Activated T-cell treated with anti-CD3 and anti-CD28 coated beads, Interleukin-2, amount 50 U/mL, for 48 hours (primary cell): ENCODE measurements at places on chromosomes 16 and 17.

DNA sequence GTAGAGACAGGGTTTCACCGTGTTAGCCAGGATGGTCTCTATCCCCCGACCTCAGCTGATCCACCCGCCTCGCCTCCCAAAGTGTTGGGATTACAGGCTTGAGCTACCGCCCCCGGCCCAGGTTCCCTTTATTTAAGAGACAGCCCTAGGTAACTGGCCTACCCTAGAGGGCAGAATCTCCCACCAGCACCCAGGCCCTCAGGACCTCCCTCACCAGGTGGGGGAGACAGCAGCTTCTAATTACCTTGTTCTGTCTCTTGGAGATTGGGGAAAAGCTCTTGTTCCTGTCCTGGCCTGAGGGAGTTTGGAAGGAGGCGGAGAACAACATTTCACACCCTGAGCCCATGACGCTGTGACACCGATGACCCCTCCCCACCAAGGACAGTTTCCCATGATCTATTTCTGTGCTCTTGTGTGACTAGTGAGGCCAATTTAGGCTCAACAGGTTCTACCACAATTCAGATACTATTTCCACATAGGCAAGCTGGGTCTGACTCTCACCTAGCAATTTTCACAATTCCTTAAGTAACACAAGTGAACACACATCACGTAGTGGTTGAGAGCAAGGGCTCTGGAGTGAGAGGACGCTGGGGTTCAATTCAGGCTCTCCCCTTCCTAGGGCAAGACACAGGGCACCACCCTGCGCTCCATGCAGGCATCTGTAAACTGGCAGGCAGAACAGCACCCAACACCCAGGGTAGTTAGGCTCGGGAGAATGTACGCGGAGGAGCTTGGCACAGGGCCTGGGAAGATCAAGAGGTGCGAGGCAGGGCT, 20.4 kb downstream of the HDAC5 start:
- no peak for DNase-seq

DNA sequence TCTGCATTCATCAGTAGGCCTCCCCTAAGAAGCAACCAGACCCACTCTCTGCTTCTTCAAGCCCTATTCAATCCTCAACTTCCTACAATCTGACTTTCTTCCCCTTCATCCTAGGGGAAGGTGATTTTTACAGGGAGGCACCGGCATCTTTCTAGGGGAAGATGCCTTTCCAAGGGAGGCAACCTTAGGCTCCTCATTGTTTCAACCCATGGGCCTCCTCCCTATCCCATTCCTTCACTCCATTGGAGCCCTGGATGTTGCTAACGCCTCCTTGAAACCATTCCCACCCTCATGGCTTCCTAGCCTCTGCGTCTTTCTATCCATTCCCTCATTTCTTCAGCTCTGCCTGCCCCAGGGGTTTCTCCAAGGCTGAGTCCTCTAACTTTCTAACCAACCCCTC, 2.7 kb upstream of the CUEDC1 start:
- DNase-seq = no peak

DNA sequence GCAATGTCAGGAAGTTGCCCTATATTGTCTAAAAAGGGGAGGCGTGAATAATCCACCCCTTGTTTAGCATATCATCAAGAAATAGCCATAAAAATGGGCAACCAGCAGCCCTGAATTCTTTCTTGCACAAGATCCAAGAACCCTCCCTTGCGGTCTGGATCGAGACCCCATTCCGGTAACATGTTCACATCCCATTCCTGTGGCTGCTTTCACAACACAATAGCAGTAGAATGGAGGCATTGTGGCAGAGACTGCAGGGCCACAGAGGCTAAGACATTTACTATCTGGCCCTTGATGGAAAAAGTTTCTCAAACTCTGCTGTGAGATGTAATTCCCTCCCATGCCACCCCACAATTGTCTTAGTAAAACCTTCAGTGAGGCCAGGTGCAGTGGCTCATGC, 73.2 kb downstream of the RMI2 start:
- no peak for DNase-seq

- DNase-seq = peak; percentile 65
Measured at GRCh38 chr17:77472468-77473310, 331.9 kb downstream of the SEC14L1 start.

DNA sequence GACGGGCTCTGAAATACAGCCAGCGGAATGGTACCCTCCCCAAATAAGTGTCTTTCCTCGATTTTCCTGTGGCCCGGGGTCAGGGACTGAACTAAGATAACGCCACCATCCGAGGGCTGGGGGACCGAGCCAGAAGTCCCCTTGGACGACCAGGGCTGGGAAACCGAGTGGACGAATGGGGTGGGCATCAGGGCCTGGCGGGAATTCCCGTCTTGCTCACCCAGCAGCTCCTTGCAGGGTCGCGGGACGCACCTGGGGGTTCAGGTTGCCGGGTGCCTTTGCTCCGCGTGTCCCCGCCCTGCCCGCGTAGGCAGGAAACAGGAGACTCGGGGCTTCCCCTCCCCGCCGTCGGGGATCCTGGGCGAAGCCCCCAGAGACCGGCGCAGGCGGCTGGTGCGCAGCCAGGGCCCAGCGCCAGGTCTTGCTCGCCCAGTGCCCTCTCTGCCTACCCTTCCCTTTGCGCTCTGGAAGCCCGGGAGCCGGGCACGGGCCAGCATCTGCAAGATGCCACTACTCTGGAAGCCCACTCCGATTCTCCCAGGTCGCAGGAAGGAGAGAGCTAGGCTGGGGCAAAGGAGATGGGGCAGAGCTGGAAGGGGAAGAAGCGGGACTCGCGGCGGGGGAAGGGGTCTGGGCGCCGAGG, 665 bp upstream of the GRIN2C start:
- peak; percentile 34 for DNase-seq

- no peak for DNase-seq
Measured at GRCh38 chr16:870856-871561, 70.5 kb upstream of the GNG13 start.

- peak; percentile 49 for DNase-seq
Measured at GRCh38 chr17:4987767-4988567, 492 bp upstream of the CAMTA2 start.

- peak; percentile 60 for DNase-seq
Measured at GRCh38 chr17:7523033-7523432, 25.8 kb upstream of the TNFSF12 start.

GRCh38 chr17:55444471-55445441, 23.1 kb upstream of the MMD start:
- DNase-seq = no peak

GRCh38 chr17:37135576-37135975, 186.8 kb downstream of the AATF start:
- no peak for DNase-seq

- DNase-seq = no peak
Measured at GRCh38 chr16:67120025-67120424, 10.3 kb downstream of the PHAF1 start.

DNA sequence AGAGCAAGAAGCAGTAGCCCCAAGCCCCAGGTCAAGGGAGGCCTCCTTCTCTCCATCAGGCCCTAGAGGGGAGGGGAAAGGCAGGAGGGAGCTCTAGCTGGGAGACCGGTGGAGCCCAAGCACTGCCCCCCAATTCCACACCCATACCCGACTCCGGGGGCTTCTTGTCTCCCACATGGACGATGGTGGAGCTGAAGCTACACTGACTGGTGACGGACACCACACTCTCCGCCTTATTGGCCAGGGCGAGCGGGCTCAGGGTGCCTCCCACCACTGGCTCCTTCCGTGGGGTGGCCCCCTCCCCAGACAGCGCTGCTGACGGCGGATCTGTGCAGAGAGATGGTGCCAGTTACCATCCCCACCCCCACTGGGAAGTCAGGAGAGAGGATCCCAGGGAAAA, 6.4 kb downstream of the PER1 start:
- DNase-seq = no peak

DNA sequence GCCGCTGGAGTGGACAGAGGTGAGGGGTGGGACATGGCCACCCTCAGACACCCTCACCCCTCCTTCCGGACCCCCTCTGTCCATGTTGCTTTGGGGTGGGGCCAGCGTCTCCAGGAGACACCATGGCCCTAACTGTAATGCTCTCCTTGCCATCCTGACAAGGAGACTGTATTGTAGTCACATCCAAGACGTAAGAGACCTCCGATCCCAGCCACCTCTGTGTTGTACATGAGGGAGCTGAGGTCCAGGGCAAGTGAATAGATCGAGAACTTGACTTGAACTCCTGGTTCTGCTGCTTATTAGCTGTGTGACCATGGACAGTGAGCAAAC, 30.2 kb downstream of the POLR3E start:
- no peak for DNase-seq

DNA sequence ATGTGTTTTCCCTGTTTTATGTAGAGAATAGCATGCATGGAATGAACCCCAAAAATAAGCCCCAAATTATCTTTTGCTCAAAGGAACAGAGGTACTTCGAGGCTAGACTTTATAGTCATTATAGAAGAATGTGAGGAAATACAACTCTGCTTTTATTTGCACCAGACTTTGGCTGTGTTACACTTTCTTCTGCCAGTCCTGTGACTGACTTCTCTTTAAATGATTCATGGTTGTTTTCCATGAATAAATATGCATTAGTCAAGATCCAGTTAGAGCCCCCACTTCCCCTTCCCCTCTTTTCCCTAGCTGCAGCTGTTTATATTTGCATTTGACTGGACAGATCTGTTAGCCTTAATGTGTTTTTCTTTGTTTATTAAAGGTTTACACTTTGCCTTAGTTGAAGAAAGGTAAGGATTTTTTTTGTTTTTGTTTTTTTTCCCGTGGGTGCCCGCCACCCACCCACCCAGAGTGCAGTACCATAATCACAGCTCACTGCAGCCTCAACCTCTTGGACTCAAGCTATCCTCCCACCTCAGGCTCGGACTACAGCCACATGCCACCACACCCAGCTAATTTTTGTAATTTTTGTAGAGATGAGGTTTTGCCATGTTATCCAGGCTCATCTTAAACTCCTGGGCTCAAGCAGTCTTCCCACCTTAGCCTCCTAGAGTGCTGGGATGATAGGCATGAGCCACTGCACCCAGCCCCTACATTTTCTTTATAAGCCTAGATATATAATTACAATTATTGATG, 152.6 kb downstream of the CYB561 start:
- DNase-seq = no peak

DNA sequence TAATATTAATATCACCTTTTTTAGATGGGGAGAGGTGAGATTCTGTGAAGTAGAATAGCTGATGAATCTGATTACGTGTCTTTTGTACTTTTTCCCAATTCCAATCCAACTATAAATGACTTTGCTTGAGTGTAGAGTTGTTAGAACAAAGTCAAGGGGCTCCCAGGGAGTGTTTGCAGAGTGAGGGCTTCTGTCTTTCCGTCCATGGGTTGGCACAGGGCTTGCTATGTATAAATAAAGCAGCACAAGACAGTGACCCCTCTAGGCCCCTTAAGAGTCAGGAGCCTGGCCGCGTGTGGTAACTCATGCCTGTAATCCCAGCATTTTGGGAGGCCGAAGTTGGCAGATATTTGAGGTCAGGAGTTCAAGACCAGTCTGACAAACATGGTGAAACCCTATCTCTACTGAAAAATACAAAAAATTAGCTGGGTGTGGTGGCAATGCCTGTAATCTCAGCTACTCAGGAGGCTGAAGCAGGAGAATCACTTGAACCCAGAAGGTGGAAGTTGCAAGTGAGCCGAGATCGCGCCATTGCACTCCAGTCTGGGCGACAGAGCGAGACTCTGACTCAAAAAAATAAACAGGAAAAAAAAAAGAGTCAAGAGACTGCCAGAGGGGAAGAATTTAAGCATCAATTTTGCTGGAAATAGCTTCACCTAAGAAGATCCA, 127.9 kb upstream of the HS3ST3A1 start:
- no peak for DNase-seq

- no peak for DNase-seq
Measured at GRCh38 chr16:88922114-88922825, 54.7 kb downstream of the CBFA2T3 start.
